Neural crest cell (in vitro differentiated cells): ENCODE measurements at places on chromosomes 2 and 18.

DNA sequence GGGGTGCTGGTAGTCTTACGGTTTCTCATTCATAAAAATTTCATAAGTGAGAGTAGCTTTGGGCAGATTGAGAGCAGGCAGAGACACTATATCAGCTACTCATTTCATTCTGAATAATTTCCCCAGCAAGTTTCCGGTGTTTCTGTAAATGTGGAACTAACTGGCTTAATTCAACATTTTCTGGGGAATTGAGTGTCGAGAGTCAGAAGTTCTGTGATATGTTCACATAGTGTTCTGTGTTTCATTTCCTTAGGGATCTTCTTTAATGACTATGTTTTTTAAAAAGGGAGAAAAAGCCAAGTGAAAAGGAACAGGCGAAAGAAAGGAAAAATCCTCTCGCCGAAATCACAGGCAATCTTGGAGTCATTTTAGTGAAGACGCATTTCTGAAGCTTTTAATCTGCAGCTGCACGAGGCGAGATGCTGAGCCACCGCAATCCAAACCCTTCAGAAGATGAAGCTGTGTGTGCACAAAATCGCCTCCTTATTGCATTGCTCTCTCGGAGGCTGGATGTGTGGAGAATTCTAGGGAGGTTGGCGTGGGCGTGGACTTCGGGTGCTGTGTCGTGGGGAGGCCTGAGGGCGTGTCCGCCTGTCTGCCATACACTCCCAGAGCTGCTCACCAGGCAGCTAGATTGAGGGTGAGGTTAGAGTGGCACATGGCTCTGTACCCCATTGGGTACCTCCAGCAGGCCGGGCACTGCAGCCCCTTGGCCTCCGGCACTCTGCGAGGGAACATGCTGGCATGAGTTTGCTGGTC is 38.4 kb upstream of the HDAC4 start:
- no peak overlapping the region for H3K27ac ChIP-seq
- peaks cover 41% of the 10 kb centered on the region for H3K27me3 ChIP-seq
- H3K36me3 ChIP-seq = peaks cover 2% of the 10 kb centered on the region
- no peak for DNase-seq
- H3K4me1 ChIP-seq = peaks cover 27% of the 10 kb centered on the region

GRCh38 chr2:174145827-174146226 is 102.5 kb downstream of the OLA1 start:
- H3K4me1 ChIP-seq = no peaks in the 10 kb centered on the region
- peaks cover 6% of the 10 kb centered on the region for H3K36me3 ChIP-seq

DNA sequence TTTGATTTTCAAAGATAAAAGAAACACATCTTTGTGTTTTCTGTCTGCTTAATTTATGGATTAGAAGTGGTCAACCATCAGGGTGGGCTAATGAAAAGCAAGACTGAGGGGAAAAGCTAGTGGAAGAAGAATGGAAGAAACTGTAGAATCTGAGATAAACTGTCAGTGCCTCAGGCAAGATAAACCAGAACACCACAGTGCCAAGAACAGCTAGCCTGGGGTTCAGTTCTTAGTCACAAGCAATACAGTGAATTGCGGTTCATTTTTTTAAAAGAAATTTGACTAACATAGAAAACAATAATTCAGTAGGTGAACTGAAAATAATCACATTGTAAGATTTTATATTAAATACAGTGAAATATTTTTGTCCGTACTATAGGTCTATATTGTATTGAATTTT is 22.0 kb upstream of the LNPK start:
- no peak overlapping the region for H3K4me3 ChIP-seq
- H3K27ac ChIP-seq = no peak overlapping the region
- no peak for DNase-seq
- no peaks in the 10 kb centered on the region for H3K36me3 ChIP-seq

DNA sequence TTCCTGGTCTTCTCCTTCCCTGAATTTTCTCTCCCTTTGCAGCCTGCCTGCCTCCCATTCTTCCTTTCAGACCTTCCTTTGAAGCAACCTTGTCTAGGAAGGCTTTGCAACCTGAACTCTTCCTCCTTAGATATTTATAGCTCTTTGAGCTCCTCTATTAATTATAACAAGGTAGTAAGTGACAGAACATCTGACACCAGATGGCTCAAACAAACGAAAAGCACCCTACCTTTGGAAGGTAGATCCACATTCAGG is 57.2 kb upstream of the SLC1A4 start:
- H3K27ac ChIP-seq = no peak overlapping the region
- no peak for DNase-seq
- peaks cover 3% of the 10 kb centered on the region for H3K36me3 ChIP-seq

- H3K4me3 ChIP-seq = no peak overlapping the region
- H3K4me1 ChIP-seq = no peaks in the 10 kb centered on the region
- H3K27me3 ChIP-seq = no peaks in the 10 kb centered on the region
- no peak for DNase-seq
- H3K36me3 ChIP-seq = no peaks in the 10 kb centered on the region
- H3K27ac ChIP-seq = no peak overlapping the region
These were observed 16.3 kb downstream of the FOSL2 start for GRCh38 chr2:28408764-28409599.

- H3K27me3 ChIP-seq = no peaks in the 10 kb centered on the region
- H3K4me1 ChIP-seq = no peaks in the 10 kb centered on the region
- DNase-seq = no peak
These were observed 3.2 kb upstream of the UGT1A6 start for GRCh38 chr2:233689501-233689900.

DNA sequence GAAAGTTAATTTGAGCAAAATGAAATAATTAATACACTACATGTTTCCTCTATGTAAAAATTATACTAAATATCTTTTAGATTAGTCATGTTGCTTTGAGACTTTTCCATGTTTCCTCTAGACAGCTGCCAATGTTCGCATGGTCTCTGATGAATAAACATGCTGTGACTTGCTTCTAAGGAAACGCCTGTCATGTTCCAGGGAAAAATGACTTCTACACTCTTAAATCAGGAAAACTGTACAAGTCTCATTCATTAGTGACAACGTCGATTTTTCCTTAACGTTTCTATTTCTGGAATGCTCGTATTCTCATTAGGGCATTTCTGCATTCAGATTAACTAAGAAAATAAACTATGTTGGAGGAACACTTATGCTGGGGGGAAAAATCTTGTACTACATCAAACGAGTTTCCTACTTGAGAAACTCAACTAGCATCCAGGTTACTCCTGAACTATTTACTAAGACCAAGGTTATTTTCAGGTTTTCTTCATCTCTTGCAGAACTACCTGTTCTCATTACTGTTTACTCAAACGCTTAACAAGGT is 1.6 kb downstream of the COBLL1 start:
- no peak for DNase-seq
- H3K27me3 ChIP-seq = peaks cover 44% of the 10 kb centered on the region
- H3K4me1 ChIP-seq = peaks cover 8% of the 10 kb centered on the region
- peak overlapping the region; percentile 90 for H3K4me3 ChIP-seq

DNA sequence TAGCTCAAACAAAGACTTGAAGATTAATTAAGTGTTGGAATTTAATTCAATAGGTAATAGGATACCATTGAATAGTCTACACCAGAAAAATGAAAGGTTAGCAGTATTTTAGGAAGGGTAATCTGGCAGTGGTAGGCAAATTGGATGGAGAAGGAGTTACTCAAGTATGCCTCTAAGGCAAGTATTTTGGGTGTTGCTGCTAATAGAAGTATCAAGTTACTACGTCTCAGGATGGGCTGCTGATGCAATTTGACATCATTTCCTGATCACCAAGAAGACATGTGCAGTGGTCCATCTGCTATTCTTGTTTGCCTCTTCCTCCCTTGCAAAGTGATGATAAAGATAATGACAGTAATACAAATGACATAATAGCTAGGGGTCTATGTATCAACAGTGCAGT is 485.3 kb downstream of the TGIF1 start:
- peaks cover 9% of the 10 kb centered on the region for H3K36me3 ChIP-seq
- H3K27ac ChIP-seq = no peak overlapping the region
- no peak for DNase-seq
- no peak overlapping the region for H3K4me3 ChIP-seq
- peaks cover 3% of the 10 kb centered on the region for H3K4me1 ChIP-seq
- no peaks in the 10 kb centered on the region for H3K27me3 ChIP-seq

GRCh38 chr18:54995421-54996143 is 36.3 kb upstream of the CCDC68 start:
- no peaks in the 10 kb centered on the region for H3K4me1 ChIP-seq
- no peak for DNase-seq
- no peak overlapping the region for H3K27ac ChIP-seq
- H3K27me3 ChIP-seq = no peaks in the 10 kb centered on the region
- H3K36me3 ChIP-seq = no peaks in the 10 kb centered on the region

DNA sequence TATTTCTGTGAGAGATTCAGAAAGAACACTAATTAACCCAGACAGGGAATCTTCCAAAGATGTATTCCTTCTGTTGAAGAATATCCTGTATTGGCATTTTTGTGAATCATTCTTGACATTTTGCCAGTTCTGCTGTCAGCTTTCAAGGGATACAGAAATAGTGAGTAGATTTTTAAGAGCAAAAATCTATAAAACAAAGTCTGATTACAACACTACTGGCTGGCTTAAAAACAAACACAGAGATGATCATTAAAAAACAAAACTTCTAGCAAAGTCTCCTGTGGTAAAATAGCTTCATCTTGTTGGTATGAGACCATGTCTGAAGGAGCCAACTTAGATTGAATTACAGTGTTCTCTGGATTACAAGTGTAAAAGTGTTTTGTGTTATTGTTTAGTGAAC is 866.3 kb upstream of the KLHL29 start:
- peaks cover under 1% of the 10 kb centered on the region for H3K4me1 ChIP-seq
- no peaks in the 10 kb centered on the region for H3K27me3 ChIP-seq
- no peak overlapping the region for H3K27ac ChIP-seq
- no peaks in the 10 kb centered on the region for H3K36me3 ChIP-seq
- no peak for DNase-seq
- no peak overlapping the region for H3K4me3 ChIP-seq

DNA sequence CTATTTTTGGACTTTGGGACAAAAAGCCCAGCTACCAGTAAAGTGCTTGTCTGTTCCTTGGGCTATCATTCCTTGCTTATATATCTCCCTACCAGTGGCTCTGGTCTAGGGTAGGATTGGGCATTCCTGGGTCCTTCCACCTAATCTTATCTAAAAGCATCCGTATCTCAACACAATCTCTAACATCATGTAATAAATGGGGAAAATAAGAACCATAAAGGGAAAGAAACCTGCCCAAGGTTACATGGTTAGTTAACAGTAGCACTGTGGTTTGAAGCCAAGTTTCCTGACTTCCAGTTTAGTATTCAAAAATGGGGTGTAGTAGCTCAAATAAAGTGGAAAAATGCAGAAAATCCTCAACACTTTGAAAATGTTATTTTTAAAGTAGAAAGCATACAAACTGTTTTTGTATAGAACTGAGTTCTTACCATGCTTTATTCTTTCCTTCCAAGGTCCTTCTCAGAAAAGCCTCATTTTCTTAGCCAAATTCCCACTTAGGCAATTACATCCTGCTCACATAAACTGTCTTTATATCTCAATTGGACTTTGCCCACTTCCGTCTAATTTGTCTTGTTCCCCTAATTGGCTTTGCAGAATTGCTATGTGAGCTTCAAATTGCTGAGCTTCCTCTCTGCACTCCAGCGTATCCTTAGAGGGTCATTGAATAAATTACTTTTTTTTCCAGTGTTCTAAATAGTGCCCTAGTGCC is 273.1 kb upstream of the UBE2E3 start:
- no peak overlapping the region for H3K27ac ChIP-seq
- no peak for DNase-seq
- H3K4me3 ChIP-seq = no peak overlapping the region
- H3K4me1 ChIP-seq = no peaks in the 10 kb centered on the region

- no peaks in the 10 kb centered on the region for H3K27me3 ChIP-seq
- H3K4me3 ChIP-seq = no peak overlapping the region
- no peaks in the 10 kb centered on the region for H3K36me3 ChIP-seq
- no peak overlapping the region for H3K27ac ChIP-seq
- no peak for DNase-seq
These were observed 19.3 kb downstream of the LHCGR start for GRCh38 chr2:48736251-48736650.

GRCh38 chr2:156896294-156896693 is 361.2 kb upstream of the GALNT5 start:
- DNase-seq = no peak
- no peak overlapping the region for H3K27ac ChIP-seq
- peaks cover 4% of the 10 kb centered on the region for H3K36me3 ChIP-seq
- peaks cover 26% of the 10 kb centered on the region for H3K4me1 ChIP-seq
- no peak overlapping the region for H3K4me3 ChIP-seq

- no peaks in the 10 kb centered on the region for H3K36me3 ChIP-seq
- H3K27ac ChIP-seq = no peak overlapping the region
- H3K4me1 ChIP-seq = no peaks in the 10 kb centered on the region
- H3K4me3 ChIP-seq = no peak overlapping the region
- no peak for DNase-seq
These were observed 195.1 kb downstream of the EXOC6B start for GRCh38 chr2:72630767-72631166.

DNA sequence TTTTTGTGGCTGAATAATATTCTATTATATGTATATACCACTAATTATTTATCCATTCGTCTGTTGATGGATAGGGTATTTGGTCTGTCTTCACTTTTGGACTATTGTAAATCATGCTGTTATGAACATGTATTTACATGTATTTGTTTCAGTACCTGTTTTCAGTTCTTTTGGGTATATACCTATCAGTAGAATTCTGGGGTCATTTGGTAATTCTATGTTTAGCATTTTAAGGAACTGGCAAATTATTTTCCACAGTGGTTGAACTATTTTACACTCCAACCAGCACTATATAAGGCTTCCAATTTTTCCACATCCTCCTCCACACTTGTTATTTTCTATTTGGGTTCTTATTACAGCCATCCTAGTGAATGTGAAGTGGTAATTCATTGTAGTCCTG is 12.4 kb upstream of the TANK start:
- H3K27ac ChIP-seq = no peak overlapping the region
- H3K4me1 ChIP-seq = no peaks in the 10 kb centered on the region
- H3K4me3 ChIP-seq = no peak overlapping the region
- DNase-seq = no peak
- no peaks in the 10 kb centered on the region for H3K27me3 ChIP-seq

GRCh38 chr2:168107322-168107721 is 140.1 kb downstream of the STK39 start:
- no peak overlapping the region for H3K27ac ChIP-seq
- H3K4me1 ChIP-seq = peaks cover 5% of the 10 kb centered on the region
- no peak for DNase-seq
- peaks cover 14% of the 10 kb centered on the region for H3K36me3 ChIP-seq
- no peaks in the 10 kb centered on the region for H3K27me3 ChIP-seq

GRCh38 chr2:47354013-47354847 is 48.7 kb upstream of the MSH2 start:
- no peaks in the 10 kb centered on the region for H3K4me1 ChIP-seq
- no peak overlapping the region for H3K4me3 ChIP-seq
- H3K27ac ChIP-seq = no peak overlapping the region

- no peaks in the 10 kb centered on the region for H3K27me3 ChIP-seq
- no peak overlapping the region for H3K27ac ChIP-seq
- H3K4me3 ChIP-seq = no peak overlapping the region
- DNase-seq = no peak
- no peaks in the 10 kb centered on the region for H3K36me3 ChIP-seq
These were observed 32.5 kb upstream of the CD28 start for GRCh38 chr2:203673933-203674332.

- no peaks in the 10 kb centered on the region for H3K4me1 ChIP-seq
- H3K27ac ChIP-seq = no peak overlapping the region
- H3K27me3 ChIP-seq = no peaks in the 10 kb centered on the region
- no peak for DNase-seq
- no peak overlapping the region for H3K4me3 ChIP-seq
These were observed 565.5 kb upstream of the CHAC2 start for GRCh38 chr2:53202063-53202462.

GRCh38 chr18:42475157-42475556 is 520.1 kb downstream of the PIK3C3 start:
- DNase-seq = no peak
- H3K27ac ChIP-seq = no peak overlapping the region
- H3K36me3 ChIP-seq = no peaks in the 10 kb centered on the region
- H3K27me3 ChIP-seq = no peaks in the 10 kb centered on the region
